ENCODE measurements at places on chromosomes 7 and 10.

GRCh38 chr7:39749717-39750116 is 126.3 kb downstream of the RALA start:
- no peak for DNase-seq

DNA sequence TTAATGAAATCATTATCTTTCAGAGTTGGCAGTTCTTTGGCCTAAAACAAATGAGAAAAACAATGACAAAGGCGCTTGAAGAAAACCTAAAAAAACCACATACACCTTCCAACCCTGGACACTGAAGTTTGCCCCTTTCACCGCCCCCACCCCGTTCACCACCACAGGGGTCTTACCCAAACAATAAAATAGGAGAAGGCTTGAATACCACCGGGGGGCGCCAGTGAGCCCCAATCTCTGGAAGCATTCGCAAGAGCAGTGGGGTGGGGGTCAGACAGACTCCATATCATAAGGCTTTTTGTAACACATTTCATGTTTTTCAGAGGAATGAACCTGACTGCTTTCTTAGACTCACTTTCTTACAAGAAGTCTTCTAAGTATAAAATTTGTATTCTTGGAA is 163.6 kb downstream of the PIP4K2A start:
- no peak for DNase-seq

DNA sequence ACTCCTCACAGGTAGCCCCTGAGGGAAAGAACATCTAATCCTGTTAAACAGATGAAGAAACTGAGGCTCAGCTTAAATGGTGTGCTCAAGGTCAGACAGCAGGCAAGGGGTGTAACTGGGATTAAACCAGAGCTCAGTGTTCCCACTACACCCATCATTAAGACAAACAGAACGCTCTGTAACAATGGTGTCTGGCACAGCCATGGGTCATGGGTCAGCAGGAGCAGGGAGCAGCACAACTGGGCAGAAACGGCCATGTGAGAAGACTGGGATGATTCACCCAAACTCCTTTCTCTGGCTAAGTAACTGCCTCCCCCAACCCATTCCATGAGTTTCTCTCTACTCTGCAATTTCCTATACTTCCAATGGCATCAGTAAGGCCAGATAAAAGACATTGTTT is 85.5 kb upstream of the PDE1C start:
- no peak for DNase-seq

DNA sequence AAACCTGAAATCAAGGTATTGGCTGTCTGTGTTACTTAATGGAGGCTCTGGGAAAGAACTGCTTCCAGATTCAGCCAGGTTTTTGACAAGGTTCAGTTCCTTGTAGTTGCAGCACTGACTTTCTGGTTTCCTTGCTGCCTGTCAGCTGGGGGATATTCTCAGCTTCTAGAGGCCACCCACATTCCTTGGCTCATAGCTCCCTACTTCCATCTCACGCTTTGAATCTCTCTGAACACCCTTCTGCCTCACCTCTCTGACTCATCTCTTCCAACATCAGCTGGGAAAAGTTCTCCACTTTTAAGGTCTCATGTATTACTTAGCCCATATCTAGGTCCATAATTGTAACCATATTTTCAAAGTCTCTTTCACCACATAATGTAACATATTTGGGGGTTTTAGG is 22.9 kb upstream of the GPR22 start:
- no peak for DNase-seq

DNA sequence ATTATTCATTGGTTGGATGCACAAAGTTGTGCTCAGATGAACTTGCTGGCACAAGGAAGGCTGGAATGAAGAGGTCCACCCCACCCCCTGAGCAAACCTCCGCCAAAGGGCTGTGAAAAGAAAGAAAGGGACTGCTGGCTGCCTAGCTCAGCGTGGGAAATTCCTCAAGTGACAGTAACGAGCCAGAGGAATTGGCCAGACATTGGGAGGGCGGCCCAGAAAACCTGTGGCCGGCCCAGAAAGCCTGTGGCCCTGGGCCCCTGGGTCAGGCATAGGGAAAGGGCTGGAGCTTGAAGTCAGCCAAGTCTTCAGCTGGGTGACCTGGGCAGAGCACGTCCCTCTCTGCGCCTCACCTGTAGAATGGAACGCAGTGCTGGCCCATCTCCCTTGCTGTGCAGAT is 30.6 kb upstream of the CTBP2 start:
- no peak for DNase-seq

GRCh38 chr7:1096156-1097119 is 8.5 kb downstream of the GPER1 start:
- peak; percentile 24 for DNase-seq

DNA sequence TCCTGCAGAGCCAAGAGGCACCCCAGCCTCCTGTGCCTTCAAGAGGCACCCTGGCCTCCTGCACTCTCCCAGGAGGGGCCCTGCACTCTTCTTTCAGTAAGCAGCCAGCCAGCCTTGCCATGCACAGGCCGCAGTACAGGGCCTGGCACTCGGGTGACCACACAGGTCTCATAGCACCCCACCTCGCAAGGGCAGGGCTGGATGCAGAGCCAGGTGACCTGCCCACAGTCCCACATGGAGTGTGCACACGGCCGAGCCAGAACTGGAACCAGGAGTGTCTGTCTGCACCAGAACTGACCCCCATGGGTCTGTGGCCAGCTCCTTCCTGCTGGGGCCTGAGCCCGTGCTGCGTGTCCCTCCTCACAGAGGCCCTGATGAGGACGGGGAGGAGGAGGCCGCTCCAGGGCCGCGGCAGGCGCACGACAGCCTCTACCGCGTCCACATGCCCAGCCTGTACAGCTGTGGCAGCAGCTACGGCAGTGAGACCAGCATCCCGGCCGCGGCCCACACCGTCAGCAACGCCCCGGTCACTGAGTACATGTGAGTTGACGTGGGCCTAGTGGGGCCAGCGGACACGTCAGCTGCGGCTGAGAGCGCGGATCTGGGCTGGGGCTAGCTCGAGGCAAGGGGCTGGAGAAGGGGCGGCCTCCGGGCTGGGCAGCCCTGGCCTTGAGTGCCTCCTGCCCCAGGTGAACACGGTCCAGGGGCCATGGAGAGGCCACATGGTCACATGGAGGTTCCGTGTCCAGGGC is 26.3 kb downstream of the TTYH3 start:
- no peak for DNase-seq

DNA sequence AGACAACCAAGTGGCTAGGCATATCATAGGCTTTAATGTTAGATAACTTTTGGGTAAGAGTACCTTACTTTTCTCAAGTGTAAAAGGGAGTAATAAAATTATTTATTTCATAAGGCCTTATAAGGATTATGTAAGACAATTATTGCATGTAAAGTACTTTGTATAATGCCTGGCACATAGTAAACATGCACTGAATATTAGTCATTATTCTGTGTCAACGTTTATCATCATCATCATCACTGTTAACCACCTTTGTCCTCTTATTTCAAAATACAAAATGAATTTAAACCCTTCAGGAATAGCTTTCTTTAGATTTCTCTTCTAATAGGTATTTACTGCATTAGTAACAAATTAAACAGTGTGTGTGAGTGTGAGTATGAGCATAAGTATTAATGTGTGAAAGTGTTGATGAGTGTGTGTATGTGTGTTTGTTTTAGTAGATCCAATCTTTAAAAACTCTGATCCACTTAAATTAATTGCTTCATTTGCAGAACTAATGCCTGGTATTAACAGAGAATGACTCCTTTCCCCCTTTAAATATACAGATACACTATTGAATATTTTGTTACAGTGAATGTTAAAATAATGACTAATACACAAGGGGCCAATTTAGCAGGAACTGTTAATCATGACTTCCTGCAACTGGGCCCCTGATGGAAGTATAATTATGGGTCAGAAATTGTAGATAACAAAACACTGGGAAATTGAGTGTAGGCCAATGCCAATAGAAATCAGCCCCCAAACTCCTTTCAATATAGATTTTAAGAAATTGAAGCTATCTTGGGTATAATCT is 213.3 kb upstream of the FZD8 start:
- DNase-seq = no peak

Data from DMS79 (cell line).